Cardiac muscle cell (in vitro differentiated cells and primary cell): ENCODE measurements at places on chromosomes 6 and 20.

- peak; percentile 92 for DNase-seq
These were observed 1197.7 kb upstream of the CITED2 start for GRCh38 chr6:140572129-140572528.

GRCh38 chr6:158411998-158412397 is 99.7 kb downstream of the TULP4 start:
- no peak for DNase-seq

DNA sequence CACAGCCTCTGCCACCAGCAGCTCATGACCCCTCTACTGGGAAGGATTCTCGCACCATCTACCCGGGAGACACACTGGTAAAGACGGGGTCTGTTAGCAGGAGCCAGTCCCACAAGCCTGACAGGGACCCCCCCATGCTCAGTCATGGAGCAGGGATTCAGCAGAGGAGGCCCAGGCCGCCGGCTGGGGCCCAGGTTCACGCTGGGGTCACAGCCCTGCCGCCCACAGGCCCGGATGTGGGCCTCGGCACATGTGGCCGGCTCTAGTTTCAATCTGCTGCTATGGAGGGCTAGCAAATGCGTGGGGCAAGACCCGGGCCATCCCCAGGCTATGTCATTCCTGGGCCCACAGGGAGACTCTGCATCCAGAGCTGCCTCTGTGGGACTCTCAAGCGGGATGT is 25.1 kb downstream of the PXDC1 start:
- DNase-seq = no peak

GRCh38 chr6:90086517-90086916 is 192.2 kb downstream of the GJA10 start:
- DNase-seq = no peak

DNA sequence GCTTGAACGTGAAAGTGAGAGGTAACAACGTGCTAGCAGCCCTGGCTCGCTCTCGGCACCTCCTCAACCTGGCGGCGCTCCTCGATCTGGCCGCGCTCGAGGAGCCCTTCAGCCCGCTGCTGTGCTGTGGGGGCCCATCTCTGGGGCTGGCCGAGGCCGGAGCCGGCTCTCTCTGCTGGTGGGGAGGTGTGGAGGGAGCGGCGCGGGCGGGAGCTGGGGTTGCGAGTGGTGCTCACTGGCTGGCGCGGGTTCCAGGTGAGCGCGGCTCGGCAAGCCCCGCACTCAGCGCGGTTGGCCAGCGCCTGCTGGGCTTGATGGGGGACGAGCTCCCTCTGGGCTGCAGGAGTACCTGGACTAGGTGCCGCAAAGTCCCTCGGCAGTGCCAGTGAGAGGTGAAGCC is 52.5 kb upstream of the RPS6KA2 start:
- DNase-seq = no peak

GRCh38 chr6:508614-509013 is 117.1 kb downstream of the IRF4 start:
- no peak for DNase-seq

- DNase-seq = no peak
These were observed 123.6 kb upstream of the TNFAIP3 start for GRCh38 chr6:137743493-137743892.

DNA sequence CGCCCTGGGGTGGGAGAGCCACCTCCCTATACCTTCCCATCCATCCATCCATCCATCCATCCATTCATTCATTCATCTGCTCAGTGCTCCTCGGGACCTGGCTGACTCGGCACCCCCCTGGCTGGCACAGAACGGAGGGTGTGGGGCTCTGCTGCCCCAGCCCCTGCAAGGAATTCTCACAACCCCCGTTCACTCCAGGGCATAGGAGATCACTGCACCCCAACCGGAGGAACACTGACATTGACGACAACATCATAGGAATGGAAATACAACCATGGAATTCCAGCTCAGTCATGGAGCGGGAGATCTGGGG is 28.1 kb upstream of the MRGBP start:
- DNase-seq = no peak

- peak; percentile 64 for DNase-seq
These were observed 36.3 kb upstream of the ZFAND3 start for GRCh38 chr6:37783025-37783855.

DNA sequence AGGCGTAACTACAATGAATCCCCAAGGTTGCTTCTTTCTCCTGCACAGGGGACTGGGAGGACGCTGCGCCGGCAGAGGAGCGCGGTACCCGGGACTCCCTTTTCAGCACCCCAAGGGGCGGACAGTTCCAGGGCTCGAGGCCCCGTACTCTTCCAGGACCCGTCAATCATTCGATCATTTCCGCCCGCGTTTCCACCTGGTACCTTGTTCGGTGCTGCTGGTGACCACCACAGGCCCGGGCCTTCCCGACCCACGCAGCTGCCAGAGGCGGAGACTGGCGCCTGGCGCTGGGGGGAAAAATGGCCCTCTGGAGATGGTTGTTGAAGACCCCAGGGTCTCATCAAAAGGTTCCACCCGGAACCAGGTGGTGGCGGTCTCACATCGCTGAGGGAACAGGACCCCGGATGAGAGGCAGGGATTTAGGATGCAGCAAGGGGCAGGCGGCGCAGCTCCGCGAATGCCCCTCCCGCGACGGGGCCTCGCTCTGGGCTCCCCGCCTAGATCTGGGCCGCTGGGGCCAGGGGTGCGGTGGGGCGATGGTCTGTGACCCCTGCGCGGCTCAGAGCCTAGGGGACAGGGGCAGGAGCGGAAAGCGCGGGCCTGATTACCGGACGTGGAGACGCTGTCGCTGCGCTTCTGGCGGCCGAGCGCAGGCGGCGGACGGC is 744 bp downstream of the VSX1 start:
- DNase-seq = peak; percentile 26

- DNase-seq = peak; percentile 67
These were observed 152.2 kb upstream of the SOX4 start for GRCh38 chr6:21441386-21441785.

DNA sequence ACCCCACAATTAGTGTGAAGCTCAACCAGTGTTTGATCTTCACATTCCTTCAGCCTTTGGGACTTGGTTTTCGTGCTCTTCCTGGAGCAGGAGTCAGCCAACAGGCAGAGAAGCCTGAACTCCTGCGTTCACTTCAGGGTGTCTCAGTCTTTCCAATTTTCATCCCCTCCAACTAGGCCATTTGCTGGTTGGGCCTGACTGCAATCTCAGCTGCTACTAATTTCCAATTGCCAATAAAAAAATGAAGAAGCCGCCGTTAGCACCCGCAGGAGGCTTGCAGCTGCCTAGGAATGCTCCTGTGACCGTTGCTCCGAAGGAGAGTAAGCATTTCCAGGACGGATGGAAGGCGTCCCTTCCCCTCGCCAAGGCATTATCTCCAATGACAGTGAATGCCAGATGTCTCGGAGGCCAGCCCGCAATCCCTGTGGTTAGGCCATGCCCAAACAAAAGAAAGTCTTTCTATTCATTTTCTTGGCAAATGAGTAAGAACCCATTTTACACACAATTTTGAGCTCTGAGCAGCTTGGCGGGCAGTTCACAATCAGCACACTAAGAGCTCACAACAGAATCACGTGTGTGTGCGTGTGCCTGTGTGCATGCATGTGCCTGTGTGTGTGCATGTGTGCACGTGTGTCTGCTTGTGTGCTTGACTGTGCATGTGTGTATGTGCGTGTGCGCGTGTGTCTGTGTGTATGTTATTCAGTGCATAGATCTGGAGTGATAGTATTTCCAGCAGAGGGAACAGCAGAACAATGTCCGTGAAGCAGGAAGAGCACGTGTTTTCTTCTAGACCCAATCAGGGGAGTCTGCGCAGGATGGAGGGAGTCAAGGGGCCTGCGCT is 301.2 kb downstream of the SMOC2 start:
- DNase-seq = no peak

DNA sequence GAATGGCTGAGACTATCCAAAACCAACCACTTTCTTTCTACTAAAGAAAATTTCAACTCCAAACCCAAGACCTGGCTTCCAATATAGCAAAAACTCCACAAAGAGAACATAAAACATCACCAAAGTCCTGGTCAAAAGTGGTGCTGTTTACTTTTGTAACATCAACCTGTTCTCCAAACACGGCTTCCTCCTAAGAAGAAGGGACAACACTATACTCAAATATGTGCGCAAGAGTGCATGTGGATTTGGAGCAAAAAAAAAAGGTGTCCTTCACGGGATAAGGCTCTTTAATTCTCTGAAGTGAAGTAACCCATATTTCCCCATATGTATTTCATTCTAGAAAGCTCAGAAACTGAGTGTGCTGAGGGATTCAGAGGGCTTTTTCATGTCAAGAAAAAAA is 6.6 kb downstream of the B4GALT5 start:
- no peak for DNase-seq

- no peak for DNase-seq
These were observed 42.9 kb downstream of the HDGFL1 start for GRCh38 chr6:22612236-22612635.

GRCh38 chr6:31597006-31597405 is 4.2 kb upstream of the NCR3 start:
- peak; percentile 26 for DNase-seq

DNA sequence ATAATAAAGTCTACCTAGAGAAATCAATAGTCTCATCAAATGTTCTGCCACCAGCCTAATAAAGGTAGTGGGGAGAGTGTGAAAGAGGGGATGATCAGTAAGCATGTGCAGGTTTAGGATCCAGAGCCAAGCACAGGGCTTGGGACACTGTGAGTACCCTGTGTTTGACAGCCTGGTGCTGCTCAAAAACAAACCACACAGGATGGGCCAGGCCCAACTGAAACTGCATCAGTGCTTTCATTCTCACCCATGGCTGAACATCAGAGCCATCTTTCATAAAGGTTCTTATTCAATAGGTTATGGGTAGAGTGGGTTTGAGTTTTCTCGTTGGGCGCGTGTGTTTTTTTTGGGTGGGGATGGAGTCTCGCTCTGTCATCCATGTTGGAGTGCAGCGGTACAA is 87.3 kb upstream of the NHSL1 start:
- no peak for DNase-seq

DNA sequence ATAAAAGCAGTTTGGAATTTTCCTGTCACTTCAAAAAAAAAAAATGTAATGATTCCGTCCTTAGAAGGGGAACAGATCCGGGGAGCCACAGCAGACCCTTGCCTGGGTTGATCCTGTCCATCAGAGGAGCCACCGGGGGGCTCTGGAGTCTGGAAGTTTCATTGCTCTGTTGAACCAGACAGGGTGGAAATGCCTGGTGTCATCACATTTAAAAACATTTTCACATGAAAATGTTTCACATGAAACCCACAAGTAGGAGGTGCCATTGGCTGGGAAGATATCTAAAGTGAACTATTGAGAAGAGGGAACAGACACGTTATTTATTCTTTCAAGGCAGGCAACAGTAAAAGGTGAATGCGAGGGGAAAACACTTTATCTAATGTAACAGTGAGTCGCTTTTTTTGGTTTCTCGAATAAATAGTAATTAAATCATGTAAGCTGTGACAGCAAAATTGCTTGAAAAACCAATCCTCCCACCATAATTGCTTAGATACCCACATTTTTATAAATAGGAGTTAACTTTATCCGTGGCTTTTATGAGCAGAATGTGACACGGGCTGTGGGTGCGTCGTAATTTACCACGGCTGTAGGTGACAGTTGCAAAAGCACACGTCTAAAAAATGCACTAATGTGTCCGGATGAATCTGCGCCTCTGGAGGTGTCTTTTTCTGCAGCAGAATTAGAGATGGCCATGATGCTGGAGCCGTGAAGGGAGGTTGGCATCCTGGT is 323.4 kb downstream of the TAF4 start:
- no peak for DNase-seq

- DNase-seq = no peak
These were observed 417.1 kb downstream of the BCKDHB start for GRCh38 chr6:80523531-80523997.

- DNase-seq = peak; percentile 13
These were observed 125.6 kb downstream of the FIG4 start for GRCh38 chr6:109816452-109817374.

- peak; percentile 89 for DNase-seq
These were observed 1.8 kb downstream of the GTPBP2 start for GRCh38 chr6:43627008-43627825.

DNA sequence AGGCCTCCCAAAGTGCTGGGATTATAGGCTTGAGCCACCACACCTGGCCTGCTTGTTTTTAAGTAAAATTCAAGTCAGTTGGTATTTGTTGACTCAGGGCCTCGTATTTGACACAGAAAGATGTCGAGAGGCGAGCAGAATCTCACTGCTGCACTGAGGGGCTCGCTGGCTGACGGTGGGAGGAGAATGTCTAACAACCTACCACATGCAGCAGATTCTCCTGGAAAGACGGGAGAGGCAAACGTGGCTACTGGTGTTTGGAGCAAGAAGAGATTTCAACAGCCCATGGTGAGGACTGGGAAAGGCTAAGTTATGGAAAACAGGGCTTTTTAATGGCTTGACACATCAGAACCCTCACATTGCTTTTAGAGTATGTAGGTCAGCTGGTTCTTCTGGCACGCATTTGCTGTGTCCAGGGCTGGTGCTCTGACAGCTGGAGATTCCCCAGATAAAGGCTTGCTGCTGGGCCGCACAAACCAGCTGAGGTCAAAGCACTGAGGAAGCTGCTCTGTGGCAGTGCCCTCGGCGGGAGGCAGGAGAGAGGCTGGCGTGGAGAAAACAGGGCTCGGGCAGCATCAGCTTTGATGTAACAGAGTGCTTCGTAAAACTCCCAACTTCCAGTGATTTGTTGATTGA is 84.2 kb upstream of the FRMD1 start:
- peak; percentile 58 for DNase-seq

DNA sequence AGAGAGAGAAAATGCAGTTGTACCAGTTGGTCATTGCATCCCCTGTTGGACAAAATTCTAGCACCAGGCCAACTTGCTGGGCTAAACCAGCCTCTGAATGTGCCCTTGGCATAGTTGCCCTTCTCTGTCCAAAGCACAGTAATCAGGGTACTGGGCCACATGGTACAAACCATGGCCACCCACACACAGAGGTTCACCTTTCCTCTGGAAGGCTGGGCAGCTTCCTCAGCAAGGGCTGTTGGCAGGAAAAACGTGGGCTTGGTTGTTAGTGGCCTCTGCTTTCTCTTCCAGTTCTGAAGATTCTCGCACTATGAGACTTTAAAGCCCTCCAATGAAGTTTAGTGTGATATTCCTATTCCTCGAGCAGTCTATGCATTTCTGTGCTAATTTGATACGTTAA is 706 bp downstream of the DDO start:
- no peak for DNase-seq

- no peak for DNase-seq
These were observed 267.4 kb downstream of the CDH4 start for GRCh38 chr20:61519488-61519887.

DNA sequence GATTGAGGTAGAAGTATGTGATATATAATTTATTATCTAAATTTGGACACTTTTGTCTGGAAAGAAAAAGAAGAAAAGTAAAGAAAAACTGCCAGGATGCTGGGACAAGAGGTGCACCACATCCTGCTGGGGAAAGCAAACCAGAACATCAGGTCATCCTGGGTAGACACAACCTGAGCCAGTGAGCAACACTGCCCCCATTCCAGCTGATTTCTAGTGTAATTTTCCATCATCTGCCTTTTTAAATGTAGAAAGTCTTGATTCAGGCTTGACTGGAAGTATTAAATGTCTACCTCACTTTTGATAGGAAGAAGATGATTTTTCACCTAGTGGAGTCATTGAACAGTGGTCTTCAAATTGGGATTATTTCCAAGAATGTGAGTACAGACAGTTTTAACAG is 1164.5 kb upstream of the CITED2 start:
- DNase-seq = peak; percentile 4

- DNase-seq = no peak
These were observed 8.8 kb upstream of the MAPRE1 start for GRCh38 chr20:32810941-32811340.
